ENCODE measurements at places on chromosomes 2 and 18.

GRCh38 chr2:151150331-151151320 is 111.0 kb downstream of the RBM43 start:
- DNase-seq = no peak

DNA sequence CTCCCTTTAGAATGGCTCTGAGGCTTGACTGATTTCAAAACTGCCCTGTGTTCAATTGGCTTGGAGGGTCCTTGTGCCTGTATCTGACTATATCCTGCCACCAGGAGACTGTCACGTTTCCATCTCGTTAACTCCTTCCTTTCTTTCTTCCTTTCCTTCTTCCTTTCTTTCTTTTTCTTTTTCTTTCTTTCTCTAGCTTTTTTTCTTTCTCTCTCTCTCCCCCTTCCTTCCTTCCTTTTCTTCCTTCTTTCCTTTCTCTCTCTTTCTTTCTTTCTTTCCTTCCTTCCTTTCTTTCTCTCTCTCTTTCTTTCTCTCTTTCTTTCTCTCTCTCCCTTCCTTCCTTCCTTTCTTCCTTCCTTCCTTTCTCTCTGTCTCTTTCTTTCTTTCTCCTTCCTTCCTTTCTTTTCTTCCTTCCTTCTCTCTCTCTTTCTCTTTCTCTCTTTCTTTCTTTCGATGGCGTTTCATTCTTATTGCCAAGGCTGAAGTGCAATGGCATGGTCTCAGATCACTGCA is 38.1 kb upstream of the EML6 start:
- DNase-seq = no peak

- DNase-seq = no peak
Measured at GRCh38 chr18:46518438-46518837, 138.6 kb downstream of the LOXHD1 start.

DNA sequence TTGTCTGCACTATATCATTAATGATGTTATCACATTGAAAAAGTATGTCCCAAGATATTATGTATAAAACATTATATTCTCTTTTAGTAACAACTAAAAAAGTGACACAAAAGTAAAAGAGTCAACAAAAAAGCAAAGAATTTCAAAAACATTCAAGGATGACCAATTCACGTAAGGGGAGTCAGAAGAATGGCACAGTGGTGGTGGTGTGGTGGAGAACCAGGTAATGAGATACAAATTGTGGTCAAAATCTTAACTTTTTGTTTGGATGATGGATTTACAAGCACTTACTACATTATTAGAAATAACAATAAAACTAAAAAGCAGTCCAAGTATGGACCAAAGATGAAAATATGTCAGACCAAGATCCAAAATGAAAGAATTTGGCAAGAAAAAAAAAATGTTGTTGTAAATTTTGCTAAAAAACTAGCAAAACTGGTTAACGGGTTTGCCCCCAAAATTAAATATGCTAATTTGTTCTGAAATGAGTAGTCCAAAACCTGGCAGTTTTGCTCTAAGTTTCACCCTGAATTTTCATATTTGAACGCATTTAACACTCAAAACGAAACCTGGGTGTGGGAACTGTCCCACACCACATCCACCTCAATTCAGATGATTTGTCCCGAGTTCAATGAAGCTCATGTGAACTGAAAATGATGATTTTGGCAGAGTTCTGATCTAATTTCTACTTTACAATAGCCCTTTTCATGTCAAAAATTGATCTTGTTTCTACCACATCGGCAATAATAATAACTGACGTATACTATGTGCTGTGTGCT is 135.8 kb downstream of the IKZF2 start:
- no peak for DNase-seq

- DNase-seq = no peak
Measured at GRCh38 chr2:133635131-133635530, 66.9 kb upstream of the NCKAP5 start.

- DNase-seq = no peak
Measured at GRCh38 chr2:105536175-105536574, 137.3 kb upstream of the FHL2 start.

DNA sequence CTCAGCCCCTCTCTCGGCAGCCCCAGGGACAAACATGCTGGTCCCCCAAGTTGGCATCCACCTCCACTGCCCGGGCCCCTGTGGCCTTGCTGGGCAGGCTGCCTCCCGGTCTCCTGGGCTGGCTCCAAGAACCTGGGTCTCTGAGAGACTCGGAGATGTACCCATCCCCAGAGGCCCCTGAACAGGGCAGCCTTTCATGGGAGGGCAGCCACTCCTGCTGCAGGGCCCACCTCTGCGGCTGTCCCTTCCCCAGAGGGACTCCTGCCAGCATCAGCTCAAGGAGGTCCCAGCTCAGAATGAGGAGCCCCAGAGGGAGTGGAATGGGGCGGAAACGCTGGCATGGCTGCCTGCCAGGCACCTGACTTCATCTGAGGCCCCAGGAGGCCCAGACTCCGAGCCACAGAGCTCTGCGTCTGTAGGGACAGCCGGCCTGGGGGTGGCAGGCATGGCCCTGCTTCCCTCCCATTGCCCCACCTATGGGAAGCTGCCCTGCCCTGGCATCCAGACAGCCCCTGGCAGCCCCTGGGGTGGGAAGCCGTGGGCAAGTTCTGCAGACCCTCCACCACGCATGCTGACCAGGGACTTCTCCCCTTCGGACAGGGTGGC is 857 bp upstream of the CROCC2 start:
- no peak for DNase-seq

- DNase-seq = peak; percentile 33
Measured at GRCh38 chr2:173979751-173980351, 14.7 kb upstream of the SP3 start.

GRCh38 chr2:227608561-227609338 is 5.9 kb downstream of the SCYGR3 start:
- no peak for DNase-seq

GRCh38 chr2:134280726-134281125 is 26.9 kb downstream of the MGAT5 start:
- no peak for DNase-seq

DNA sequence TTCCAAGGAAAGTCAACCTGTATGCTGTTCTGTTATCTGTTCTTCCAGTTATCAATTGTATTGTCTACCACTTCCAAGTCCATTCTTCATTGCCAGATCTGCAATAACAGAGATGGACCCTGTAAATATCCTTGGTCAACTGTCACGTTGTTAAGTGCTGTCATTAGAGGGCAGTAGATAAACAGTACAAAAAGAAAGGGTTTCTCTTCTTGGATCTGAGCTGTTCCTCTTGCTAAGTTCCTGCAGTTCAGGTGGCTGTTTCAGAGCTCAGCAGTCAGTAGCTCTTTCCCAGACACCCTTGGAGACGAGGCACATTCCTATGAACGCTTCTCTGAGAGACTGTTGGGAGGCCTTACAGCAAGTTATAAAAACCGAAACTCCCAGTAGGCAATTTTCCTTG is 957.1 kb upstream of the CHAC2 start:
- DNase-seq = peak; percentile 5

DNA sequence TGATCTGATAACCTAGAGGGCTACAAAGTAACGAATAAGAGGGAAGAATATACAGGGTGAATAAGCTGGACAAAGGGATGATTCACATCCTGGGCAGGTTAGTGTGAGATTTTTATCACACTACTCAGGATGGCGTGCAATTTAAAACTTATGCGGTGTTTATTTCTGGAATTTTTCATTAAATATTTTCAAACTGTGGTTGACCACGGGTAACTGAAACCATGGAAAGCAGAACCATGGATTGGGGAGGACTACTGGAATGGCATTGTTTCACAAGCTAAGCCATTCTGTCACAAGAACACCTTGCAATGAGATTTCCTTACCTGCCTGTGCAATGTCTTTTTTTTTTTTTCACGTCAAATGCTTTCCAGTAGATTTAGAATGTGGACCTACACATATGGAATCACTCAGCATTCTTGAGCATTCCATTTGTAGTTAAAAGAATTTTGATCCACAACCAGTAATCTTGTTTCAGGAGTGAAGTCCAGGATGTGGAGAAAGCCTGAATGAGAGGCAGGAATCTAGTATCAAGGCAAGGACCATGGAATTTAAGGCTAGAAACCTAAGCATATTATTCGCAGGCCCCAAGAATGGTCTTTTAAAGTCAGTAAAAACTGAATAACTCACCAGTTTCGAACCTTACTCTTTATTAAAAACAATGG is 8.0 kb upstream of the CDK15 start:
- DNase-seq = peak; percentile 94

DNA sequence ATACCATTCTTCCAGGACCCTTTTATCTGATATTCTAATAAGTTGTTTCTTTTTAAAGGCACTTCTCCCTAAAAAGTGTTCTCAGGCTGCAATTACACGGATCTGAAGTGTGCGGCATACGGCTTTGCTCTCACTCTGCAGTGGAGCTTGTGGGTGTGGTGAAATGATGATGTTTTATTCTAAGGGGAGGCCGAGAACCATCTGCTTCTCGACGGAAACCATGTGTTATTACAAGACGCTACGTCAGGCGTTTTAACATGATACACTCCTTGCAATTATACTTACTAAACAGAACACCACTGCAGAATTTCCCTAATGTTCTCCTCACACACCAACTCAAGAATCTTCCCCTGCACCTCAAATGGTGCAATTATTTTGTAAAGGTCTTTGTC is 34.9 kb upstream of the CTDP1 start:
- peak; percentile 41 for DNase-seq

DNA sequence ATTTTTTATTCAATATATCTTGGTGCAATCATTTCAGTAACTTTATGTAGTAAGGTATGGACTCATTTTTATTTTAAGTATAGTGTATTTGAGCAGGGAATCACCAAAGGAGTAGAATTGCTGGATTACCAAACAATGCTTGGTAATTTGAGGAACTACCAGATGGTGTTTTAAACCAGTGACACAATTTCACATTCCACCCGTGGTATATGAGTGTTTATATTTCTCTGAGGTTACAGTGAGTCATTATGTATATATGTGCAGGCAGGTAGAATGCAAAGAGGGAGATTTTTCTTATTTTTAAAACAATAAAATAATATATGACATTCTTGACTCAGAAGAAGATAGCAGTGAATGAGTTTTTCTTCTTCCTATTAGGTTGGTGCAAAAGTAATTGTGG is 596.9 kb downstream of the DCC start:
- DNase-seq = peak; percentile 25

DNA sequence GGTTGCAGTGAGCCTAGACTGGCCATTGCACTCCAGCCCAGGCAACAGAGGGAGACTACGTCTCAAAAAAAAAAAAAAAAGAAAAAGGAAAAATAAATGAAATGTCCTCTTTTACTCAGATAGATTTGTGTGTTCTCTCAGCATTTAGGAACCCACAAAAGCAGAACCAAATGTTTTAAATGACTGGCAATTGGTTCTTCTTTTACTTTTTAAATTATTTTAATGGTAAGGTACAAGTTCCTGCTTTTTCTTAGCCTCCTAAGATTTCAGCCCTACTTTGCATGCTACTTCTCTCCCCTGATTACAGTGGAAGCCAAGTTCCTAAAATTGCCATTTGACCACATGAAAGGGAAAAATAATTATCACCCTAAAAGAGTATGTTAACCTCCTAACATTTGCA is 23.5 kb downstream of the SRSF7 start:
- DNase-seq = no peak

- no peak for DNase-seq
Measured at GRCh38 chr2:132620115-132620514, 49.9 kb downstream of the LYPD1 start.

All from fibroblast of skin of abdomen (primary cell).